ENCODE measurements at places on chromosomes 5 and 9. TPM values are rescaled to one million over a fixed set of nuclear protein-coding genes. Genes with fewer than 3 reads are reported as not detected.

The DMRT2 gene
- 0.42 TPM for total RNA-seq

- H3K4me1 ChIP-seq: no peaks in the 10 kb centered on the region
- H3K4me3 ChIP-seq: no peak overlapping the region
- no peak for DNase-seq
- H3K36me3 ChIP-seq: no peaks in the 10 kb centered on the region
Observed at GRCh38 chr5:66609615-66610014, 13.4 kb downstream of the MAST4 start.

GRCh38 chr5:175728885-175729828, 71.3 kb downstream of the HRH2 start:
- peaks cover 67% of the 10 kb centered on the region for H3K27me3 ChIP-seq
- H3K36me3 ChIP-seq: no peaks in the 10 kb centered on the region

DNA sequence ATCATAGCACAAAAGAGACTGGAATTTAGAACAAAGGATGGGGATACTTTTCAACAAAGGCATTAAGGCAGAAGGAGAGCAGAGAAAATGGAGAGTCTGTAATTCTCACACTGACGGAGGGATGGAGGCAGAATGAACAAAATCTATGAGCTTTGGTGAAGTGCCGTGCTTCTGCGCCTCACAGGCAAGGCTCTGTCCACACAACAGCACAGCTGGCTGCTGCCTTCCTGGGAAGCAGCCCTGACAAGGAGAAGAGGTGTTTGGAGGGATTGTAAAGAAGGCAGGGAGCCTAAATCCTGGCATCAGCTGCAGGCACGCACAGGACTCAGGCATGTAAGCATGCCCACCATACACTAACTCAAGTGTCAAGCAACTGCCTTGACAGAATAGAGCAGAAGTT, 485.2 kb upstream of the KIF2A start:
- H3K36me3 ChIP-seq: no peaks in the 10 kb centered on the region
- no peaks in the 10 kb centered on the region for H3K4me1 ChIP-seq
- H3K27me3 ChIP-seq: no peaks in the 10 kb centered on the region
- H3K27ac ChIP-seq: no peak overlapping the region

The CNTNAP3 gene
- total RNA-seq: 80.2 TPM

GRCh38 chr5:84403773-84404172, 19.1 kb upstream of the EDIL3 start:
- no peaks in the 10 kb centered on the region for H3K4me1 ChIP-seq
- H3K36me3 ChIP-seq: no peaks in the 10 kb centered on the region
- DNase-seq: no peak

- no peaks in the 10 kb centered on the region for H3K27me3 ChIP-seq
- no peak for DNase-seq
Observed at GRCh38 chr9:116279230-116279629, 125.6 kb downstream of the PAPPA start.

The RETREG1 gene
- total RNA-seq: 9.3 TPM

The AJM1 gene
- total RNA-seq: 11.1 TPM

The SLCO4C1 gene
- total RNA-seq: not detected

DNA sequence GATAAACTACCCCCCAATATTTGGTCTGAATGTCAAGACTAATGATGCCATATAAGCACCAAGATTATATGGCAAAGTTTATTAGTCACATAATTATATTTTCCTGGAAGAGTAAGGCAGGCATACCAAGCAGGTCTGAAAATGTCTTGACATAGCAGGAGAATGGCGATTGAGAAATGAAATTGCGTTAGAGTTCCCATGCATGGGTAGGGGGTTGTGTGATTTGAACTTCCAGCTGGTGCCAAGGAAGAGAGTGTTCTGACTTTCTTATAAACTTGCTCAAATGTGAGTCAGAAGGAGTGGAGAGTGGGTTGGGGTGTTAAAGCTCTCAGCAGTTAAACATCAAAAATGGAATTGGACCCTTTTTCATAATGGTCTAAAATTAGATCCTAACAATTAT, 1200.6 kb upstream of the ACO1 start:
- H3K27me3 ChIP-seq: no peaks in the 10 kb centered on the region
- no peak overlapping the region for H3K4me3 ChIP-seq
- DNase-seq: no peak
- no peak overlapping the region for H3K27ac ChIP-seq

The ARSB gene
- 75.6 TPM for total RNA-seq

- peak within 1 kb of the TSS; percentile 81 for H3K27ac ChIP-seq
- H3K36me3 ChIP-seq: peaks cover 6% of the 10 kb centered on the region
- H3K4me1 ChIP-seq: peaks cover 43% of the 10 kb centered on the region
- H3K4me3 ChIP-seq: peak within 1 kb of the TSS; percentile 78
- peaks cover 38% of the 10 kb centered on the region for H3K27me3 ChIP-seq
- peak; percentile 95 for DNase-seq
Observed at GRCh38 chr5:174724484-174725260, at the start of gene MSX2. Gene MSX2 (plus strand): TSS chr5:174724582. CDS start chr5:174724660, 78 bp downstream.

The PCDHGA5 gene
- 5.2 TPM for total RNA-seq

GRCh38 chr5:124330595-124331220, 415.7 kb downstream of the ZNF608 start:
- no peaks in the 10 kb centered on the region for H3K36me3 ChIP-seq
- no peaks in the 10 kb centered on the region for H3K4me1 ChIP-seq
- no peaks in the 10 kb centered on the region for H3K27me3 ChIP-seq

DNA sequence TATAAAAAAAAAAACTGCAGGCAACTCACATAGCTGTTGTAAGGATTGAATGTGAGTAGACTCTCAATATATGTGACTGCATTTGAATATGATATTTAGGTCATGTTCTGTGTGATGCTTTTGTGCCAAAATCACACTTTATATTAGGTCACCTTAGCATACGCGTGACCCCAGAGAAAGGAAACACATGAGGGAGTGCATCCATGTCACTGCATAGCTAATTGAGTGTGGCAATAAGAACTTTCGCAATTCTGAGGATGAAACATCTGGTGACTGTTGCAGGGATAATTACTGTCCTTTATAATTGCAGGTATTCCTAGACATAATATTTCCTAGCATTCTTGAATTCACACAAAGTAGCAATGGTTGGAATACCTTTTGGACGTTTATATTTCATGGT, 459.5 kb upstream of the KLF4 start:
- DNase-seq: no peak
- H3K36me3 ChIP-seq: no peaks in the 10 kb centered on the region
- no peak overlapping the region for H3K4me3 ChIP-seq
- H3K27ac ChIP-seq: no peak overlapping the region
- no peaks in the 10 kb centered on the region for H3K4me1 ChIP-seq

- H3K36me3 ChIP-seq: no peaks in the 10 kb centered on the region
- H3K4me3 ChIP-seq: no peak overlapping the region
- H3K27me3 ChIP-seq: no peaks in the 10 kb centered on the region
- no peaks in the 10 kb centered on the region for H3K4me1 ChIP-seq
- no peak overlapping the region for H3K27ac ChIP-seq
Observed at GRCh38 chr5:28779161-28779754, 1740.9 kb upstream of the CDH9 start.

- no peaks in the 10 kb centered on the region for H3K36me3 ChIP-seq
- peaks cover 21% of the 10 kb centered on the region for H3K4me1 ChIP-seq
- H3K4me3 ChIP-seq: peak overlapping the region; percentile 59
Observed at GRCh38 chr9:122346478-122347347, 24.1 kb upstream of the PTGS1 start.

The PCDHGA12 gene
- 7.6 TPM for total RNA-seq

The CARD9 gene
- 2.0 TPM for total RNA-seq

DNA sequence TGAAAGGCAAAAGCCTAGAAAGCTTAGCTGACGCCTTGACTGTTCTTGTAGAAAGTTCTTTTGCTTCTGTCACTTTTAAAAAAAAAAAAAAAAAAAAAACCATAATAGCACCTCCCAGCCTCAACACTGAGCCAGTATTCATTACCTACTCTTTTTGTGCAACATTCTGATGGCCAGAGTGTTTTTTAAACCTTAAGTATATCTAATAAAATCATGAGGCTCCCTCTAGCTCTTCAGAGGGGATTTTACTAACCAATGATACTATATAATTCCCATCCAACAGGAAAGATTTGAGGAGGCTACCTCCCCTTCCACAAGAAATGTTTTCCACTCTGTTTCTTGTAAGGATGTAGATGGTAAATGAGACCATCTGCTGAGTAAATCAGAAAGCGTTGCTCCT, 3.9 kb downstream of the BNC2 start:
- H3K4me1 ChIP-seq: peaks cover 6% of the 10 kb centered on the region
- no peak for DNase-seq
- no peaks in the 10 kb centered on the region for H3K27me3 ChIP-seq
- no peaks in the 10 kb centered on the region for H3K36me3 ChIP-seq

- H3K4me3 ChIP-seq: no peak overlapping the region
- DNase-seq: no peak
- H3K36me3 ChIP-seq: no peaks in the 10 kb centered on the region
- H3K27me3 ChIP-seq: no peaks in the 10 kb centered on the region
Observed at GRCh38 chr5:63025679-63026078, 447.1 kb downstream of the LRRC70 start.

DNA sequence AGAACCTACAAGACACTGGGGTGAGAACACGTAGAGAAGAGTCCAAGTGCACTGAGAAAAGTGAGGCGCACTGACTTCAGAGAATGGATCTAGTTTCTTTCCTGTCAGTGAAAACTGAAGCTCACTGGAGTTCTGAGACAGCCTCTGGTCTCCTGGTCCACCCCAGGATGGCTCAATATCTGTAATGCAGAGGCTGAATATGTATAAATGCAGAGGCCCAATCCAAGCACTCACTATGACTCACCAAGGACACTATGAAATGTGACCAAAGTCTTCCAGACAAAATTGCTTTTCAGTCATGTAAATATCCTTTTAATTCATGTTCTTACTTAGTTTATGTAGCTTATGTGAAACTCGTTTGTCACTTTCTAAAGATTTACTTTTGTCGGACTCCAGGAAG, 53.8 kb downstream of the NFIB start:
- H3K27ac ChIP-seq: no peak overlapping the region
- H3K4me3 ChIP-seq: no peak overlapping the region
- H3K36me3 ChIP-seq: no peaks in the 10 kb centered on the region

The SMIM15 gene
- total RNA-seq: 17.0 TPM

The ARHGAP26 gene
- 22.3 TPM for total RNA-seq

- H3K27me3 ChIP-seq: no peaks in the 10 kb centered on the region
- no peaks in the 10 kb centered on the region for H3K36me3 ChIP-seq
- H3K4me1 ChIP-seq: peaks cover 83% of the 10 kb centered on the region
Observed at GRCh38 chr5:172429201-172429940, 25.0 kb downstream of the SH3PXD2B start.

DNA sequence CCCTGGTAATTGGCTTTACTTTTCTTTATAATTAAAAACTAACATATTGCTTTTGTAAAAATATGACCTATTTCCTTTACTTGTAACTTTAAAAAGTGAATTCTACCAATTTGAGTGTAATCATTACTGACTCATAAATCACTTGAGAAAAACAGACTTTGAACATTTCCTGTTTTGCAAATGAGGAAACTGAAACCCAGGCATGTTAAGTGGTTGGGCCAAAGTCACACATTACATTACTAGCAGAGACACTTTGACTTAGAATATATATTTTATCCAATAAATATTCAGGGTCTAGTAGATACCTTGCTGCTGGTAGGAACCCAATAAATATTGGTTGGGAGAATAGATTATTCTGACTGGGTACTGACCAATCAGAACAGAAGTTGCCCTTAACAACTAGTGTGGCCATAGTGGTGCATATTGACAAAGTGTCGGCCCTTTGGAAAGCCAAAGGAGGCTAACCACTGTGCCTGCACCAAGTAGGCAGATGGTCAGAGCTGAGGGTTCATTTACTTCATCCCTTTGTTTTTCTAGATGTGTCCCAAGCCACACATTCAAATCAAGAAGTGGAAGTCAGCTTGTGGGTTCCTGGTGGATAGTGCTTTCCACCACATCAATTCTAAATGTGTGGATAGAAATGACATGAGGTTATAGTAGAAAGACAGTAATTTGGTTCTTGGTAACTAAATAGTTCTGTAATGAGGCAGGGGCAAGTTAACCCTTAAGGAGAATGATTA, 365.1 kb upstream of the RIOK2 start:
- H3K4me1 ChIP-seq: no peaks in the 10 kb centered on the region
- H3K36me3 ChIP-seq: no peaks in the 10 kb centered on the region
- no peaks in the 10 kb centered on the region for H3K27me3 ChIP-seq
- no peak for DNase-seq

DNA sequence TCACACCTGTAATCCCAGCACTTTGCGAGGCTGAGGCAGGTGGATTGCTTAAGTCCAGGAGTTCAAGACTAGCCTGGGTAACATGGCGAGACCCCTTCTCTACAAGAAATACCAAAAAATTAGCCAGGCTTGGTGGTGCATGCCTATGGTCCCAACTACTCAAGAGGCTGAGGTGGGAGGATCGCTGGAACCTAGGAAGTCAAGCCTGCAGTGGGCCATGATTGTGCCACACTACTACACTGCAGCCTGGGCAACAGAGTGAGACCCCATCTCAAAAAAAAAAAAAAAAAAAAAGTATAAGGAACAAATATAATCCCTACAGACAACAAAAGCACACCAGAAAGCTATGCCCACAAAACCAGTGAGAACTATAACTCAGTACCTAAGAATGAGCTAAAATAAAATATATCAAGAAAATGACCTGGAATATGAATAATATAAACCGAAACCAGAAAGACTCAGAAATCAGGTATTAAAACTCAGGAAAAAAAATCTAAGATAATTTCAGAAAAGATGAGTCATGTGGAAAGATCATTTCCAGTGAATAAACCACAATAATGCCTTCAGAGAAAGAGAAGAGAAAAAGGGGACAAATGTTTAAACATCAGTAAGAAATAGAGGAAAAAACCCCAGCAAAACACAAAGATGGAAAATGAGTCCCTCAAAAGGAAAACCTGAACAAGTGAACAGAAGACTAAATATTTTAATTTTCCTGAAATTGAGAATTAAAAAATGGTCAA, 57.4 kb downstream of the GOLPH3 start:
- peaks cover 83% of the 10 kb centered on the region for H3K36me3 ChIP-seq
- no peak for DNase-seq
- no peaks in the 10 kb centered on the region for H3K27me3 ChIP-seq
- no peak overlapping the region for H3K27ac ChIP-seq
- H3K4me1 ChIP-seq: no peaks in the 10 kb centered on the region
- H3K4me3 ChIP-seq: no peak overlapping the region

GRCh38 chr5:116137544-116138378, 52.9 kb downstream of the COMMD10 start:
- peaks cover 3% of the 10 kb centered on the region for H3K36me3 ChIP-seq
- no peak for DNase-seq
- H3K4me1 ChIP-seq: no peaks in the 10 kb centered on the region
- H3K4me3 ChIP-seq: no peak overlapping the region
- H3K27ac ChIP-seq: no peak overlapping the region

DNA sequence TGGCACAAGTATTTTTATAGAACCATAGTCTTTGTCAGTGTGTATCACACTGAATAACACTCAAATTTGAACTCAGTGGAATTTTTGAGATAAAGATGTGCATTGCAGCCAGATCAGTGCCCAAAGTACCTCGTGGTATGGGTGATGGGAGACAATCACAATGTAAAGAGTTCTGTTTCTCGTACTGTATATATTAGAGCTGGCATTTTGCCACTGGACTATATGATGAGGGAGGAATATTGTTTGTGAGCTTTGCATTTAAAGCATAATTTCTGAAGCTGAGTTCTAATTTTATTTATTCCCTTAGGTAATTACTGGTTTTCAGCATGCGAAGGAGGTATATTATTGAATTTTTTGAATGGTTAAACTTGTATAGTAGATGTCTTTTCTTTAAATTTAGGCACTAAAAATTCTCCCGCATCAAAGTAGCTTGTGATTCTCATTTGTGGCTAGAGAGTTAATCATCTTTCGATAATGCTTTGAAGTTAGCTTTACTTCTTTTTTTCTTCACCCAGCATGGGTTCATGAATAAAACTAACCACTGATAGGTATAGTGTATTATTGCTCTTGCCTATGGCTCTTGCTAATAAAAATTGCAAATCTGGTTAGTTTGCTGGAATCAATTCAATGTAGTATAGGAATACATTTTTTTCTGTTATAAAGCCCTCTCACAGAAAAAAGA, 43.1 kb downstream of the PAM start:
- DNase-seq: no peak
- peaks cover 40% of the 10 kb centered on the region for H3K4me1 ChIP-seq
- no peaks in the 10 kb centered on the region for H3K36me3 ChIP-seq

Measured in esophagus muscularis mucosa (tissue), 4 donors.